MG63 (cell line): ENCODE measurements at places on chromosomes 4 and X.

GRCh38 chr4:170849969-170850368 lies 760.2 kb upstream of the AADAT start:
- DNase-seq = no peak

DNA sequence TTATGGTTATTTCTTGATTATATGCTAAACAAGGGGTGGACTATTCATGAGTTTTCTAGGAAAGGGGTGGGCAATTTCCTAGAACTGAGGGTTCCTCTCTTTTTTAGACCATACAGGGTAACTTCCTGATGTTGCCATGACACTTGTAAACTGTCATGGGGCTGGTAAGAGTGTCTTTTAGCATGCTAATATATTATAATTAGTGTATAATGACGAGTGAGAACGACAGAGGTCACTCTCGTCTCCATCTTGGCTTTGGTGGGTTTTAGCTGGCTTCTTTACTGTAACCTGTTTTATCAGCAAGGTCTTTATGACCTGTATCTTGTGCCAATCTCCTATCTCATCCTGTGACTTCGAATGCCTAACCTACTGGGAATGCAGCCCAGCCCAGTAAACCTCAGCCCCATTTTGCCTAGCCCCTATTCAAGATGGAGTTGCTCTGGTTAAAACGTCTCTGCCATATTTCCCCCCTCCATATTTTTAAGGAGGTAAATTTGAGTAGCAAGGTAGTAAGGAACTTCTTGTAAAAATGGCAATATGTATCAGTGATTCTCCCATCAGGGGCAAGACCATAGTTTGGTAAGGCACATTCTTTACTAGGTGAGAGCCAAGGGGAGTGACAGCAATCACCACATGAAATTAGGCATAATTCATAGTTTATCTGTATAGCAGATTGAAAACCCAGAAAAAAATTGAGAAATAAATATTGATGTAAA lies 2.6 kb downstream of the CXCL2 start:
- no peak for DNase-seq

DNA sequence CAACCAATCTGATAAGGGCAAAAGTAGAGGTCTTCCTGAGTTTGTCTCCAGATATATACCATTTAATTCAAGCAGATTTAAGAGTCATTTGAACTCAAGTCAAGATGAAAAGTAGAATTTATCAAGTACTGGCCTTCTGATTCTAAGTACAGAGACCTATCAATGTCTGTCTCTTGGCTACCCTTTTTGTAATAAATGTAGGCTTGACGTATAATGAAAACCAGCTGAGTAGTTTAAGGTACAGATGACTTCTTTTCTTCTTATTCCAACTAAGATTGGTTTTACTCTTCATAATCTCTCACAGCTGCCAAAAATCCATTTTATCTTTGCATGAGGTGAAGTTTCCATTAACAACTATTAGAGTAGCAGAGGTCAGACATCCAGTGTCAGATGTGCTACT lies 867.6 kb downstream of the FAT4 start:
- DNase-seq = no peak

DNA sequence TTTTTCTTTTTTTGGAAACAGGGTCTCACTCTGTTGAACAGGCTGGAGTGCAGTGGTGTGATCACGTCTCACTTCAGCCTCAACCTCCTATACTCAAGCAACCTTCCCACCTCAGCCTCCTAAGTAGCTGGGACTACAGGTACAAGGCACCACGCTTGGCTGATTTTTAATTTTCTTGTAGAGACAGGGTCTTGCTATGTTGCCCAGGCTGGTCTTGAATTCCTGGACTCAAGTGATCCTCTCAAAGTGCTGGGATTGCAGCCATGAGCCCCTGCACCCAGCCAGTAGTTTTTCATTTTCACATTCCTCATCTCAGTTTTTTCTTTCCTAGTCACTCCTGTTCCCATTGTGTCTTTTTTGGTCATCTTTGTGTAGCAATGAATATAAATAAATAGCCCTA lies 11.1 kb downstream of the USO1 start:
- DNase-seq = no peak
